Activated CD4-positive, alpha-beta memory T cell treated with anti-CD3 and anti-CD28 coated beads, Interleukin-2, amount 10 ng/mL, durations not matched to agents 7 days and 5 days (primary cell): ENCODE measurements at places on chromosomes 7 and 10. TPM values are rescaled to one million over a fixed set of nuclear protein-coding genes. Genes with fewer than 3 reads are reported as not detected.

SFXN4 gene
- 19.6 TPM for total RNA-seq

IL6 gene
- 0.53 TPM for total RNA-seq

CREM gene
- total RNA-seq: 154 TPM

FBXO24 gene
- total RNA-seq: 2.7 TPM

HOXA7 gene
- not detected for total RNA-seq
